ENCODE measurements at places on chromosomes 2 and 18.

DNA sequence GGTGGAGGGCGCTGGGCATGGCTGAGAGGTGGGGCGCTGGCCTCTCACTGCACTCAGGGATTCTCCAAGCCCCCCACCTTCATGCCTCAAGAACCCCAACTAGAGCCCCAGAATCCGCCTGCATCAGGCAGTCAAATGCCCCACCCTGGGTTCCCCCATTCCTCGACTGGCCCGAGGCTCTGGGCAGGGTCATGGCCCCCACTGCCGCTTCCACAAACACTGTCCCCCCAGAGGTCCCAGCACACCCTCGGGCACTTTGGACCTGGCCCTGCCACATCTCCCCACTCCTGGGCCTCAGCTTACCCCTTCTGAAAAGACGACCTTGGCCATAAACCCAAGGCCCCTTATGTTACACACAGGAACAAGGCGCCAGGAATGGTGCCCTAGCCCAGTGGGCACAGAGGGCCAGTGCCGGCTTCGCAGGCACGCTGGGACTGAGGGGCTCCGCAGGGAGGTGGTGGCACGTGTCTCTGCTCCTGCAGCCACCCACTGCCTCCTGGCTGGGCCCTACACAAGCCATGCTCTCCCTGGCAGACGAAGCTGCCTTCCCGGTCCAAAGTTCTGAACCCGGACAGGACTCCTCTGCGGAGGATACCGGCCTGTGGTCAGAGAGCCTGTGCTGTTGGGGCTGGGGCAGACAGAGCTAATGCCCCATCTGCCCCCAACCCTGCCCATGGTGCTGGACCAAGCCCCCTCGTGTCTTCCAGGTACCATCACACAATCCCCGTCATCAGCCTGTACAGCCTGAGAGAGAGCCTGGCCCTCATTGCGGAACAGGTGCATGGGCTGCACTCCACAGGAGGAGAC is 6.8 kb downstream of the AGXT start:
- DNase-seq = no peak

DNA sequence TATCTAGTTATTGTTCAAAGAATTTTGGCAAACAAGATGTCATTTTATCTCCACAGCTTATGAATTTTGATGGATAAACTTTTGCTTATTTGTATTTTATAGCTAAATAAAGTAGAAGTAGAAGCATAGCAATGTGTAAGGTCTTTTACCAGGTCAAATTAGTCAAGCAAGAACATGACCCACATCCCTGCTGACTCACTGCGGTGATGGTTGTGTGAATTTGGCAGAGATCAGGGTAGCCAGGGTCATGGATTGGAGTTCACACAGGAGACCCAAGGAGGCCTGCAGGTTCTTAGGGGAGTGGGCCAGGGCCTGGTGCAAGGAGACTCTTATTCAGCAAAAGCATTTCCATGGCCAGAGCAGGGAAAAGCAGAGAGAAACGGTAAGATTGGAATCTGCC is 18.7 kb downstream of the SP140 start:
- DNase-seq = no peak

GRCh38 chr2:111028720-111029119 is 92.0 kb upstream of the BCL2L11 start:
- DNase-seq = no peak

DNA sequence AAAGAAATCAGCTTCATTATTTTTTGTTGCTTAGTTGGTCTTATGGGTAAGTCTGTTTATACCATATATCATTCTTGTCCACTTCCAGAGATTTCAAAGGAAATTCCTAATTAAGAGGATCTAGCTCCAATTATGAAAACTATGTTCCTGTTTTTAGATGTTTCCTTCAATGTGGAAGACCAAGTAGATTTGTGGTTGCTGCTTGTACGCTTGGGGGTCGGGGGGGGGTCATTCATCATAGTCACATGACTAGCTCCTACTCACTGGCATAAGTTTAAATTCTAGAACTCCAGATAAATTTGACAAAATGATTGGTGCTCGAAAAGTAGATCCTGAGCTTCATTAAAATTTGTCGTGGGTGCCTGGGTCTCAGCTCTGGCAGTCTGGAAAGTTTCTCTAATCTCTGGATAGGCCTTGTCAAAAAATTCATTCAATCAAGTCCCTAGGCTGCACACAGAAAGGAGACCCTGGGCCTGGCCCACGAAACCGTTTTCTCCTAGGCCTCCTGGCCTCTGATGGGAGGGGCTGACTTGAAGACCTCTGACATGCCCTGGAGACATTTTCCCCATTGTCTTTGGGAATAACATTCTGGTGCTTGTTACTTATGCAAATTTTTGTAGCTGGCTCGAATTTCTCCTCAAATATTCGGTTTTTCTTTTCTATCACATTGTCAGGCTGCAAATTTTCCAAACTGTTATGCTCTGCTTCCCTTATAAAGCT is 62.5 kb downstream of the MEP1B start:
- DNase-seq = no peak

DNA sequence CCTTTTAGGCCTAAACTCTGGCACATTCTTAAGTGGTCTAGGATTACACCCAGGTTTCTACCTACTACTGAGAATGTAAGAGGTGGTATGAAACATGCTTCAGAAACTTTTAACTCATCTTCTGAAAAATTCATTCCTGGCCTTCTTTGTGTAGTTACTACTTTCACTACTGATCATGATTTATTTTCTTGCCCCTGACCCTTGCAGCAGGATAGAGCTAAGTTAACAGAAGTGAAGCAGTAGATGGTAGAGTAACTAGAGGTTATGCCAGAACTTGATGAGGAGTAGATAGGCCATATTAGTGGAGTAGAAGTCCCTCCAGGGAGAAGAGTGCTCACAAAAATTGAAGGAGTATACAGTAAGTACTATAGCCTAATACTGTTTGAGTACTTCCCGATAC is 75.5 kb upstream of the MSTN start:
- DNase-seq = no peak

- no peak for DNase-seq
Measured at GRCh38 chr2:180990794-180991193, 10.4 kb downstream of the UBE2E3 start.

DNA sequence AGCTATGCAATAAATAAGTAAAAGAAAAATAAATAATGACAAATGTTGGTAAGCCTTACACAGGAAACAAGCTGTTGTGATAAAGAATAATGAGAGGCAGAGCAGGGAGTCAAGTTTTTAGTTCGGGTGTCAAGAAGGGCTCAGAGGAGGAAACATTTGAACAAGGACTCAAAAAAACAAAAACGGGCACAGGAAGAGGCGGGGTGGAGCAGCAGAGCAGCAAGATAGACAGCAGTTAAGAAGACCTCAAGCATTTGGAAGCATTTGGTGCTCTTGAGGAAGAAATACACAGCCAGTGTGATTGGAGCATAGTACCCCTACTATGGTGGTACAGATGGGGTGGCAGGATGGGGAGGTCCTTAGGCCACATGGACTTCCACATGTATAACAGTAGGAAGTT is 2.8 kb downstream of the TMEM169 start:
- no peak for DNase-seq

DNA sequence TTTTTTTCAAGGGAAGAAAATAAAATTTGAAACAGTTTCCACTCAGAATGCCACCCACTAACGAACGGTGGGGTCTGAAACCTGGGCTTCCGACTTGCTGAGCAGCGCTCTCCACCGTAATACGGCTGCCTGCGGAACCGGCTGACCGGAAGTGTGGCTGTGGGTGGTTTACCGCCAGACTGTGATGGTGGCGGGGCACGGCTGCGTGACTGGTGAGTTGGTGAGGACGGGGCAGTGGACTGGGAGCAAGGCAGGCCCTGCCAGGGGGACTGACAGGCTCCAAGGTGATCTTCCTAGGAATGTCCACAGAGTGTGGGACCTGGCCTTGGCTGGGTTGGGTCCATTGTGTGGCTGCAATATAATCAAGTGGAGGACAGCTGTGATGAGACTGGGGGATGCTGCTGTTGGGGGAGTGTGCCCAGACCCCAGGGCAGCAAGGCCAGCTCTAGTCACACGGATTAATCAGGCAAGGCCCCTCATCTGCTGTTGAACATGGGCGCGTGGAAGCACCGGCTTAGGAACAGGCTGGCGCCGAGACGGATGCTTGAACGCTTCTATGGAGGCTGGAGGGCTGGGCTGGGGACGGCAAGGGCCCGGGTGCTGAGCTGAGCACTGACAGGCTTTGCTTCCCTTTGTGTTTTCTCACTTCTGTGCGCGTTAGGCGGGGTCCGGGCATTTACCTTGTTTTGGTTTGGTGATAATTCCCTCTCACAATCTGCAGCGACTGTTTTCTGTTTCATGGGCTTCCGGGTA is 357.7 kb upstream of the SPRED2 start:
- DNase-seq = no peak

GRCh38 chr2:223949241-223949840 is 4.2 kb upstream of the WDFY1 start:
- no peak for DNase-seq
